ENCODE measurements at places on chromosomes 2 and 18.

- DNase-seq, result no peak
Measured at GRCh38 chr2:63880625-63881024, 38.9 kb downstream of the UGP2 start.

DNA sequence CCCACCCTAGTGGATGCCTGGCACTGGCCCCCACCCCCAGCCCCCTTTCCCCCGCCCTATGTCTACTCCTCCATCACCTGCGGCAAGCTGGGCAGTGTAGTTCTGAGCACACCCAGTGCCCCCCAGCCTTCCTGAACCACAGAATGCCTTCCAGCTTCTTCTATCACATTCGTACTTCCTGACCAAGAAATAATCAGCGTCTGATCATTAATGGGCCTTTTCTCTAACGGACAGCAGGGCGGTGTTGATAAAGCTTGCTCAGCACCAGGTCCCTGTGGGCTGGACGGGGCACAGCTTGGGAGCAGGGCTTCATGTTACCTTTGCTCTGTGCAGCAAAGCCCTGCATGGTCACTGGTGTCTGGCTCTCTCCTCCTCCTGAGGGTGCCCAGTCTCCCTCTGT is 15.4 kb downstream of the UXS1 start:
- no peak for DNase-seq

GRCh38 chr2:119106301-119106897 is 52.2 kb downstream of the C1QL2 start:
- DNase-seq, result no peak

DNA sequence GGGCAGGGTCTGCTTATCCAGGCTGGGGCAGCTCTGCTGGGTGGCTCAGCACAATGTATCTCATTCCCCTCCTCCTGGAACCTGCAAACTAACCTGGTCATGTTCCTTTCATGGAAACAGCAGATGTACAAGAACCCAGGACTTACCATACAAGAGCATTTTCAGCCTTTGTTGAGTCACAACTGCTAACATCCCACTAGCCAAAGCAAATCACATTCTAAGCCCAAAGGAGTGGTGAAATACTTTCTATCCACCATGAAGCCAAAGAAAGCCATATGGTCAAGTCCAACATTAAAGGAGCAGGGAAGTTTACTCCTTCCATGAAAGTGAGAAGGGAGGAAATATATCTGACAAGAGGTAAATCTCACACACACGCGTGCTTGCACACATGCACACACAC is 163.0 kb downstream of the IRS1 start:
- no peak for DNase-seq

GRCh38 chr2:9998916-9999654 is 44.3 kb upstream of the KLF11 start:
- no peak for DNase-seq

- no peak for DNase-seq
Measured at GRCh38 chr18:62631173-62631572, 84.2 kb upstream of the PHLPP1 start.

GRCh38 chr18:63109022-63109421 is 210.5 kb downstream of the BCL2 start:
- DNase-seq, result no peak

- DNase-seq, result no peak
Measured at GRCh38 chr2:160574468-160575140, 81.0 kb upstream of the RBMS1 start.

All from stimulated activated CD4-positive, alpha-beta T cell treated with anti-CD3 and anti-CD28 coated beads, Interleukin-1b, Interleukin-23, amount 100 ng/mL, for 1 hour (primary cell).